GM12864 (cell line): ENCODE measurements at places on chromosomes 11 and 22.
A peak's percentile ranks its signal among the peaks of the same experiment; 100 is the strongest.

DNA sequence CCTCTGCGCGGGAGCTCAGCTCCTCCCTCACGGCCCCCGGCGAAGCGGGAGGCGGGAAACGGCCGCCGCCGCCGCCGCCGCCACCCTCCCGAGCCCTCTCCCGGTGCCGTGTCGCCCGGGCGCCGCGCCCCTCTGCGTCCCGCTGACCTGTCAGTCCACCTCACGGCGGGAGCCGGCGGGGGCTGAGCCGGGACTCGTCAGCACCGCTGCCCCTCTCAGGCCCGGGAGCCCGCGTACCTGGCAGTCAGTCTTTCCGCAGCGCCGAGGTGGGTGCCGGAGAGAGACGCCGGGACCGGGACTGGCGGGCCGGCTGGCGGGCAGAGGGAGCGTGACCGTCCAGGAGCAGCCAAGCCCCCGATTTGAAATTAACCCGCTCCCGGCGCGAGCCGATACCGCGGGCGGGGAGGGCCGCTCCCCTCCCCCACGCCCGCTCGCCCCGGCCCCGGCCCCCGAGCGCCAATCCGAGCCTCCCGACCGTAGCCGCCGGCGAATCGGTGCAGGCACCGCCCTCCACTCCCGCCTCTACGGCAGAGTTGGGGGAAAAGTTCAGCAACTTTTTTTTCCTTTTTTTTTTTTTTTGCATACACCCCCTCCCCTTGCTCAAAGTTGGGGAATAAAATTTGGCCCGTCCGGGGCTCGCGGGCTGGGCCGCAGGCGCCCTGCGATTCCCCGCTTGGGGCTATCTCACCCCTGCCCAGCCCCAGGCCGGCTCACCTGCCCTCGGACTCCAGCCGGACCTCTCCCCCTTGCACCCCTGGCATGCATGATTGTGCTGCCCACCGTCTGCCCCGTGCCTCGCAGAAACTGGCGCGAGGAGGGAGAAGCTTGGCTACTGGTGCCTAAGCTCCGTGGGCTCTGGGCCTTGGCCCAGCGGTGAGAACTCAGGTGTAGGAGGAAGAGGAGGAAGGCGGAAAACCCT is 774 bp upstream of the E2F8 start:
- no peak for DNase-seq

DNA sequence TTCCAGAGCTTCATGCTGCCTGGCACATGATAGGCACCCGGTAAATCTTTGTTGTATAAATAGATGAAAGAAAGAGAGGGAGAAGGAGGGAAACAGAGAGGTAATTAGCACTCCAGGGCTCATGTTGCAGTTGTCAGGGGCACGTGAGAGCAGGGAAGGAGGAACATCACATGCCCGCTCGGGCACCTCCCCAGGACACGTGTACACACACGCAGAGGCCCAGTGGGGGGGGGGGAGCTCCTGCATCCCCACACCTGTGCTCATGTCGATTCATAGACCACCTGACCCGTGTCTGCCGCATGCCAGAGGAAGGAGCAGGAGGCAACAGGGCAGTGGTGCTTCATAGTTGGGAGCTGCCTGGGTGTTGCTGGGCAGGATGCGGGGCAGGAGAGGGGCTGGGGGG is 37.1 kb upstream of the NNMT start:
- no peak for DNase-seq

GRCh38 chr11:70134490-70134889 is 56.4 kb downstream of the ANO1 start:
- DNase-seq = no peak

DNA sequence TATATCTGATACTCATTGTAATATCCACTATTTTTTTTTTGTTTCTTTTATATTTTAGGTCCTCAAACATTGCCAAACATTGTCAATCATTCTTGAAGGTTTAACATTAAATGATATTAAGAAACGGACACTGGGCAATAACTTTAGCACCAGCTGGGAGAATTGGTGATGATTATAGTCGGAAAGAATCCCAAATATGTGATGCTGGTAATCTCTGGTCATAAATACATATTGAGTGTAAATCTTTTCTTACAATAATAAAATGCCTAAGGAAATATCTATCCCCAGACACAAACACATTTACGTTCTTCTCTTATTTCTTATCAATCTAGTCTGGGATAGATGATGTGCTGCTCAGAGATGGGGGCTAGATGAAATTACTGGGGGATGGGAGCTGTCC is 25.2 kb downstream of the OR51E2 start:
- DNase-seq = no peak

- DNase-seq = no peak
Measured at GRCh38 chr22:17302616-17303015, 66.6 kb upstream of the CECR2 start.

- DNase-seq = no peak
Measured at GRCh38 chr22:38707346-38707745, 1.6 kb downstream of the GTPBP1 start.

DNA sequence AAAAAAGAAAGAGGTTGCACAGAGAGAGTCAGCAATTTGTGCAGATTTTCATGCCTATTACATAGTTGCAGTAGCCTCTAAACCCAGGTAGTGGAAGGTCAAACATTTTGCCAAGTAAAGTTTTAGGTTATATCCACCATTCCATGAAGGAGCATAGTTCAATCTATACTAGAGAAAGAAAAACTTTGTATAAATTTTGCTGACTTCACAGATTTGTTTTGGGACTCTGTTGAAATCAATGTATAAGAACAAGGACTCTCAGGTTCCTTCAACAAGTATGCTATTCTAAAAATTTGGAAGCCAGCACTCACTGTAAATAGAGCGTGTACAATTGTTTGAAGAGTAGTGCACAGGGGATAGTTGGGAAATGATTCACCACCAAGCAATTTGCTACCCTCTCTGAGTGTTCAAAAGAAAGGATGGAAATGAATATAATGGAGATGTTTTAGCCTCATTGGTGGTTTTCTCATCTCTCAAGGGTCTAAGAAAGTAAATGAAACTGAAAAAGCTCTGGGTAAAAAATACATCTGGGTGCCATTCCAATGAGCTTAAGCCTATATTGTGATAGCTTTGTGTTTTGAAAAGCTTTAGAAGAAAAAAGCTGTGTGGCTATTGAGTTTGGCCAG is 508.4 kb upstream of the LUZP2 start:
- no peak for DNase-seq

- DNase-seq = no peak
Measured at GRCh38 chr22:17808693-17809403, 34.6 kb upstream of the BID start.

GRCh38 chr22:45244916-45245315 is 4.2 kb upstream of the KIAA0930 start:
- no peak for DNase-seq

DNA sequence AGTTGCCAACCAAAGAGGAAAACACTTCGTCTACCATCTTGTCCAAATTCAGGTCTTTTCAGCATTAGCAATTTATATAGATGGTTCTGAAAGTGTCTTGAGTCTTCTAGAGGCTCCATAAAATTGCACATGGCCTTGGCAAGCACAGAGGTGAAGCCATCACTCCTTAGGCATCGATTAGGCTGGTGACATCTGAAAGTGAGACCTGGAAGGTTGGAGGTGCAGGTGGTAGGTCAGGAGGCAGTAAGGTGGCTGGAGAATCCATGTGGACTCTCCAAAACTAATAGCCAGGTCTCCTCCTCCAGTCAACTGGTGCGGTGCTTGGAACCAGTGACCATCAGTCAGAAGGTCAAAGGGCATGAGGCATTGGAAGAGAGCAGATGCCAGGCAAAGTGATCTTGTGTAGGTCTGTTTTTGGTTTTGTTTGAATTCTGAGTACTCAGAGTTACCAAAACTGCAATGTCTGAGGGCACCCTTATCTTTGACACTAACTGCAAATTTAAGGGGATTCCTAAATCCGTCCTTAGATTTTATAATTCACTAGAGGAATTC is 6.6 kb upstream of the APOL2 start:
- no peak for DNase-seq

GRCh38 chr11:125514336-125515101 is 18.5 kb upstream of the FEZ1 start:
- peak; percentile 75 for DNase-seq

GRCh38 chr11:94972700-94973098 is 657 bp downstream of the CWC15 start:
- no peak for DNase-seq

DNA sequence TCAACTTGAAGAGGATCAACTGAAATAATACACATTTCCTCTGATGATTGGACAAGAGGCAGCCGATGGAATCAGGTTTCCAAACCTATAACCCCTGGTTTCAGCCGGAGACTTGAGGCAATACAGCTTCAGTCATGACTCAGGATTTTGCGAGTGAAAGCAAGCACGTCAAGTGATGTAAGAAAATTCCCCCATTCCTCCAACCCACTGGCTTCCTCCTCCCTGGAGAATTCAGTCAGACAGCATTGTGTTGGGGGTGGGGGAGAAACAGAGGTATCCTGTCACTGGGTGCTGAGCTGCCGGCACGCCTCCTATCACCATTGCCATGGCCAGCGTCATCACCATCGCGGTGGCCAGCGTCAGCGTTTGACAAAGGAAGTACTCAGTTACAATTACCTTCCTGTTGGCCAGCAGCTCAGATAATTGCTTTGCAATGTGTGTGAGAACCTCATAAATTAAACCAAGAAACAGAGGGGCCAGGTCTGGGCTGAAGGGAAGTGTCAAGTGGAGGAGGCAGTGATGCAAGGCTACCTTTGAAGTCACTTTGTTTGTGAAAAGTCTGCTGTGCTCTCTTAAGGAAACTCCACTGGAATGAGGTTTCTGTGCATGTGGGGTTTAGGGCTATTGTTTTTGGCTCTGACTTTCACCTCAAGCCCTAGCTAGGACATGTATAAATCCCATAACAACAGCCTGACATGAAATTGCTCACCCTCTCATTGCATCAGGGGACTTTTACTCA is 50.2 kb downstream of the LIF start:
- no peak for DNase-seq

GRCh38 chr11:119179983-119180382 is 5.3 kb upstream of the NHERF4 start:
- DNase-seq = no peak

DNA sequence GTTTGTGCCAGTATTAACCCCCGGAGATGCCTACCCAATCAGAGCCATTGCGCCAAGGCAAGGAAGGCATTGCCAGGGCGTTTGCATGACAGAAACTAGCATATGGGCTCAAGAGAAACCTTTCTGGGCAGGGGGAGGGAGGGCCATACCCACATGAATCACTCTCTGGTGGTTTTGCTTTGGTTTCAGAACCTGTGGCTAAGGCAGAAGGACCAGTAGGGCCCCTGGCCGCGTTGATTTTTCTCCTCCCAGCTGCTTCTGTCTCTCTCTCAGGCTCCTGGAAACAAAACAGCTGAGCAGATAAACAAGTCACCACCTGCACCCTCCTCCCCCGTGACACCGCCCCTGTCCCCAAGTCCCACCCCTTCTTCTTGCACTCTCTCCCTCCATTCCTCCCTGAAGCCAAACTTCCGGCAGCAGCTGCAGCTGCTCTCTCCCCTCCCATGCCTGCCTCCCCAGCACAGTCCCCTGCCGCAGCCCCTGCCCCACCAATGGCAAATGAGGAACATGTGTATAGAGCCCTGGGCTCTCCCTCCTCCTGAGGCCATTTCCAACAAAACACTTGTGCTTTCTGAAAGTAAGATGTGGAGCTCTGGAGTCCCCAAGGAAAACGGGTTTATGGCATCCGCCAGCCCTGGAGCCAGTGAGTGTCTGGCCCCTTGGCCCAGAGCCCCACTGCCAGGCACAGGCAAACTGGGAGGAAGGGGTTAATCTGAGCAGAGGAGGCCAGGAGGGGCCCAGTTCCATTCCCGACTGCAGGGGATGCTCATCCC is 39.0 kb upstream of the ADA2 start:
- DNase-seq = peak; percentile 97

- DNase-seq = no peak
Measured at GRCh38 chr11:2217211-2218030, 45.8 kb upstream of the TH start.

- DNase-seq = no peak
Measured at GRCh38 chr11:11963842-11964773, 44.3 kb downstream of the DKK3 start.

DNA sequence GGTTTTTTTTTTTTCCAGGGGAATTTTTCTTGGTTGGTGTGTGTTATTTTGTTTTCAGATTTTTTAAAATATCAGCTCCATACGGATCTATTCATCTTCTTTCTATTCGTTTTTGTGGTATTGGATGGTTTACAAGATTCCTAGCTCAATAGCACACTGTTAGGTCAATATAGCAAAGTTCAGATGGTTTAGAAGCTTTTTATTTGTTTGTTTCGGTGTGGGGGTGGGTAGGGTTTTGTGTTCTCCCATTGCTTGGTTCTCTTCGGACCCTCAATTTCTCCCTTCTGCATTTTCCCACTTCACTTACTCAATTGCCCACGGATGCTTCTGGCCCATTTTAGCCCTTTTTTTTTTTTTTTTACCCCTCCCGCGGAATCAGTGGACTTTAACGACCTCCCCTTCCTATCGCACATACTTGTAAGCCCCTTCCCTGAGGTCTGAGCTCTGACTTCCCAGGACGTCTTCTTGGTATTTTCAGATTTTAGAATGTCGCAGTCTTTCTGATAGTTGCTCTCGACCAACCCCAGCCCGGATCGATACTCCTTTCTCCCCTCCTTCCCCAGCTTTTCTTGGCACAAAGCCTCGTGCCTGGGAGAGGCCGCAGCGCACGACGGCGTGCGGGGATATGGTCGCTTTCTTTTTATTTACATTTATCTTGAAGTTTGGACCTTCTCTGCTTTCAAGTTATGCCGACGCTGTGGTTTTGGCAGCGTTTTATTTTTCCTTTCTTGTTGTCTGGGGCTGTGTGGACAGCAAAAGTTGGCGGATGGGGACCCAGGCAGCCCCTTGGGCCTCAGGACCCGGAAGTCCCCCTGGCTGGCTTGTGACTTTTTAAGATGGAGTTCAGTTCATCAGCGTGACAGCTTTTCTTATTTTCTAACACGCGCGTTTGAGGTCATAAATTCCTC is 4.4 kb upstream of the SPDYC start:
- no peak for DNase-seq

GRCh38 chr11:46655631-46656030 is 38.3 kb downstream of the ATG13 start:
- no peak for DNase-seq

DNA sequence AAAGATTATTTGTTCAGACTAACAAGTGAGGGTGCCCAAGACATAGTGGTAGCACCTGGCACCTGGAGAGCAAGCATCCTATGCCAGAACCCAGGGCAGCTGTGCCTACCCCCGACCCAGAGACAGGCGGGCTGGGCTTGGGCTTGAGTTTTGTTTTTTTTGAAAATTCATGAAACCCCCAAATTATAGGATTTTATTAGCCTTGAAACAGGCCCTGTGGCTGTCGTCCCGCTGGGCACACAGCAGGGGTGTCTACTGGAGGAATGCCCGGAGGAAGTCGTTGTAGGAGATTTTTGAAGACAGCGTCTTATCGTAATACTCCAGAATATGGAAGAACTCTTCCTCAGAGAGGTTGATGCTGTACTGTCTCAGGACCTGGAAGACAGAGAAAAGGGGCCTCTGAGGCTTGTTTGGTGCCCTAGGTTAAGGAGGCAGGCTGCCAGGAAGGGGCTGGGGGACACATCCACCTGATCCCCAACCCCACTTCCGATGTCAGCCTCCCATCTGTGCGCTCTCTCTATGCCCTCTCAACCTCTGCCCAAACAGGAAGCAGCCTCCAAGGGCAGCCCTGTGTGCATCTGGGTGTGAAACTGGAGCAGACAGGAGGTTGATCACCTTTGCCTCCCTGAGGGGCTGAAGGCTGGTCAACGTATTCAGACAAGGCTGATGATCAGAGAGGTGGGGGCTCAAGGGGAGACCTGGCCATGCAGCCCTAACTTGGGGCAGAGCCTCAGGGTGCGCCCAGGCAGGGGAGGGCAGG is 117.0 kb downstream of the MPPED1 start:
- DNase-seq = no peak
